ENCODE measurements at places on chromosomes 12 and 14.

- no peak for DNase-seq
These were observed 84.1 kb upstream of the RESF1 start for GRCh38 chr12:31874961-31875608.

DNA sequence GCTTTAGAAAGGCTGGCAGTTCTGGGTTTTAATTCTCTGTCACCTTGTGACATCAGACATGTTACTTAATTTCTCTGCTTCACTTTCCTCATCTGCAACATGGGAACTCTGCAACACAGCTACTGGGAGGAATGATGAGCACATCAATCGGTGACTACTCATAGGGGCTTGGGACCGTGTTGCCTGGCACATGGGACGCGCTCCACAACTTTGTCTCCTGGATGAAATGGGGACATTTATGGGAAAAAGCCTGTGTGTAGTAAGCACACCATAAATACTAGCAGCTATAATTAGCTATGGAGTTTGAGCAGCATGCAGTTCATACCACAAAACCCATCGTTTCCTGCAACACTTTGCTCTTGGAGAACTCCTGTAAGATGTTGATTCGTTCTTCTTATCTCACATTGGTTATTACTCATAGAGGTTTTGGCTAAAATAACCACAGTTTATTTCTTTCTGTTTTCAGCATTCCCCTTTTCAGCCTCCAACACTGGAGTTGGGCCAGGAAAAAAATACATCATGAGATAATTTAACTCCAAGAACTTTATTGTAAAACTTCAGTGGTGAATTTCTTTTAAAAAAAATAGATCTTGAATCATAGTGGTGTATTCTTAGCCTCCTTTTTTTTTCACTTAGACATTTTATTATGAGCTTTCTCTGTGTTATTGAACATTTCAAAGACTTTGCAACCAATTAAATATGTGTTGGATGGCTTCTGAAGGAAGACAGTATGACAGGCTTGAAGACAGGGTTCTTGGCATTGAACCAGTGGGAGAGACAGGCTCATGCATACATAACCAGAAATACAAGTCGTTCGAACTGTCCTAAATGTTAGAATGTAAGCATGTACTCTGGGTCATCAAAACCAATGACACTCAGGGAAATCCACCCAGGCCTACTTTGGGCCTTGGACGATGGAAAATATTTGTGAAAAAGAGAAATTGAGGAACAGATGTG is 72.7 kb downstream of the RIN3 start:
- peak; percentile 98 for DNase-seq

DNA sequence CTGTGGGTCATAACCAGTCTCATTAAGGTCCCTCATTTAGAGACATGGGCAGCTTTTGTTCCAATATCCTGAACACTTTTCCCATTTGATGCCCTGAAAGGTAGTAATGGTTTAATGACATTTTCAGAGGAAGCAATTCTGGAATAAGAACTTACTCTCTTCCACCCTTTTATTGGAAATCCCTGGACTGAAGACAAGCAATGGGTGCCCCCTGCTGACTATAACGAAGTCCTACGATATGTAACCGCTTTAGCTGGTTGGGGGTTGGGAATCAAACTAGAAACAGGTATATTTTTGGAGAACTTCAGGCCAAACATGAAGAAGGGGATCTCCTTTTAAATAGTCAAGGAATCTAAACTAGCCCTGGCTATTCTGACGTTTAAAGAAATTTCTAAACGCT is 20.5 kb downstream of the SARNP start:
- DNase-seq, result no peak

DNA sequence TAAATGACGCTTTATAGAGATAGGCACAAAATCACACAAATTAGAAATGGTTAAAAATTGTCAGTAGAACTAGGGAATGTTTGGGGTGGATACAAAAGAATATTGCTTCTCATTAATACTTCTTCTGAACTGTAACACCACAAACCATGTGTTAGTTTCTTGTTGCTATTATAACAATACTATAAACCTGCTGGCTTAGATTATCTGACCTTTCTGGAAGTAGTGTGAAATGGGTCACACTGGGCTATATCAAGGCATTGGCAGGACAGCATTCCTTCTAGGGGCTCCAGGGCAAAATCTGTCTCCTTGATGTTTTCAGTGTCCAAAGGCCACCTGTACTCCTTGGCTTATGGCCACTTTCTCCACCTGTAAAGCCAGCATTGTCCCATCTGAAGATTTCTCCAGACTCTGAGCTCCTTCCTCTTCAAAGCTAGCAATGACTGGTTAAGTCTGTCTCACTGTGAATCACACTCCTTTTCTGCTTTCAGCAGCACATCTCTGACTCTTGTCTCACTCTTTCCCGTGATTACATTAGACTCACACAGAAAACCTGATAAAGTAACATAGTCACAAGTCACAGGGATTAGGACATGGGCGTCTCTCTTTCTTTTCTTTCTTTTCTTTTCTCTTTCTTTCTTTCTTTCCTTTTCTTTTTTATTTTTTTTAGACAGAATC is 86.3 kb downstream of the SLC15A4 start:
- DNase-seq, result no peak

- DNase-seq, result no peak
These were observed 34.6 kb upstream of the NFKBIA start for GRCh38 chr14:35438910-35439713.

DNA sequence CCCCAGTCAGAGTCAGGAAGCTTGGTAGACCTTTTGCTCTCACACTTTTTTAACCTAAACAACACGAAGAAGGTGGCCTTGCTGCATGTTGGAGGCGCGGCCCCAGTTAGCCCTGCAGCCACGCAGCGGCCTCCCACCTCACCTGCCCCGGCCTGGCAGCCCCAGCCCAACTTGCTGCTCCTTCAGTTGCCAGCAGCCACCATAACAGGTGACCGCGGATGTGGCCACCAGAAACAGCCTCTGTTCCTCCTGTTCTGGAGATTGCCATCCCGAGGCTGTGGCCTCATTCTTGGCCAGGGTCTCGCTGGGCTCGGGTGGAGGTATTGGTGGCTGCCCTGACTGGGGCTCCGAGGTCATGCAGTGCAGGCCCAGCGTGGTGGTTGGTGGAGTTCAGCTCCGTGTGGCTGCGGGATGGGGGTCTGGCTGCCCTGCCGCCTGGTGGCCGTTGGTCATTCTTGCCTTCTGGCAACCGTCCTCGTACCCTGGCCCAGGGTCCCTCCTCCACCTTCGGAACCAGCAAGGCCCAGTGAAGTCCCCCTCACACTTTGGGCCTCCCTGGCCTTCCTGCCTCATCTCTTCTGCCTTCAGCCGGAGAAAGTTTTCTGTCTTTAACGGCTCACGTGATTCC is 20.7 kb upstream of the TEX22 start:
- DNase-seq, result no peak

Measured in stromal cell of bone marrow (primary cell).